ENCODE measurements at places on chromosomes 1 and 21. TPM values are rescaled to one million over a fixed set of nuclear protein-coding genes. Genes with fewer than 3 reads are reported as not detected.
A peak's percentile ranks its signal among the peaks of the same experiment; 100 is the strongest.

SMG7 gene
- 22.4 TPM for total RNA-seq

KRTAP12-1 gene
- total RNA-seq = not detected

GUCA2B gene
- not detected for total RNA-seq

CELA2B gene
- total RNA-seq = 1,481 TPM

VAV3 gene
- total RNA-seq = 21.4 TPM

GRCh38 chr21:25370311-25370744 is 237.0 kb downstream of the MRPL39 start:
- H3K4me1 ChIP-seq = peaks cover 11% of the 10 kb centered on the region
- no peaks in the 10 kb centered on the region for H3K27me3 ChIP-seq
- peak overlapping the region; percentile 43 for H3K27ac ChIP-seq
- no peaks in the 10 kb centered on the region for H3K36me3 ChIP-seq
- DNase-seq = peak; percentile 56
- H3K4me3 ChIP-seq = no peak overlapping the region

DNA sequence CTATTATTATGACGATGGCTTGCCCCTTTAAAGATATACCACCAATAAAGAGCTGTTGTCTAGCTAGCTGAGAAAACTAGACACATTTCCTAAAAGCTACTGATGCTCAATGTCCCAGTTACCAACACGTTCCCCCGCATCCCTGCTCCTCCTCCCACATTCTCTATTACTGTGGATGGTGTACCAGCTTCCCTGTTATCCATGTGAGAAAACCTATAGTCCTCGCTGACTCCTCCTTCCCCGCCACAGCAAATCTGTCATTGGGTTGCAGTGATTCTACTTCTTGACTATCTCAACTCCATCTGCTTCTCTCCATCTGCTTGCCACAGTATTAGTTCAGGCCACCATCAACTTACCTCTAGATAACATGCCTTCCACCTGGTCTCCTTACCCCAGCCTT is 337.5 kb downstream of the KCNH1 start:
- H3K4me1 ChIP-seq = no peaks in the 10 kb centered on the region
- H3K4me3 ChIP-seq = no peak overlapping the region
- no peak for DNase-seq

GRCh38 chr1:113617438-113618141 is 141.7 kb downstream of the PHTF1 start:
- H3K27me3 ChIP-seq = no peaks in the 10 kb centered on the region
- peaks cover 11% of the 10 kb centered on the region for H3K4me1 ChIP-seq
- H3K36me3 ChIP-seq = no peaks in the 10 kb centered on the region
- no peak overlapping the region for H3K27ac ChIP-seq

DNA sequence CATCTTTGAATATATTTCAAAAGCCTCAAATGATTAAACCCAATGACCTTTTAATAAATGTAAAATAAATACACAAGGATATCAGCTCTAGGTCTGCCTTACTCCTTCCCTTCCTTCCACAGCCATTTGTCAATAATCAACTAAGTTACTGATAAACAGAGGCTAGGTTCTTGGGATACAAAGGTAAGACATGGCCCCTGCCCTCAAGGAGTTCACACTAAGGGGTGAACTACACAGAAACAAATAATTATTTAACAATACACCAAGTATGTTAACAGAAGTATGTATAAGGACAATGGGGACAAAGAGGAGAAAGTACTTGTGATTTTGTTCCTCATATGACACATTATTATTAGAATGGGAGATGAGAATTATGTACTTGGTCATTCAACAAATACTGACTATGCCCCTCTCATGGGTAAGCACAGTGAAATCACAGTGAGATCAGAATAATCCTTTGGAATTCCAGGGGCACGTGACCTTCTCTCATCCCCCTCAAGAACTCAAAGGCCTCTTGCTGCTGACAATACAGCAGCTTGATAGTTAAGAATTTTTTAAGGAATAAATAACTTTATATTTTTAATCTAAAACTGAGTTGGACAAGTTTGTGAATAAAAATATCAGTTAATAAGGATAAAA is 40.2 kb downstream of the ATP1B1 start:
- H3K36me3 ChIP-seq = no peaks in the 10 kb centered on the region
- H3K4me1 ChIP-seq = peaks cover 47% of the 10 kb centered on the region
- no peak overlapping the region for H3K4me3 ChIP-seq
- DNase-seq = no peak
- no peak overlapping the region for H3K27ac ChIP-seq

DNA sequence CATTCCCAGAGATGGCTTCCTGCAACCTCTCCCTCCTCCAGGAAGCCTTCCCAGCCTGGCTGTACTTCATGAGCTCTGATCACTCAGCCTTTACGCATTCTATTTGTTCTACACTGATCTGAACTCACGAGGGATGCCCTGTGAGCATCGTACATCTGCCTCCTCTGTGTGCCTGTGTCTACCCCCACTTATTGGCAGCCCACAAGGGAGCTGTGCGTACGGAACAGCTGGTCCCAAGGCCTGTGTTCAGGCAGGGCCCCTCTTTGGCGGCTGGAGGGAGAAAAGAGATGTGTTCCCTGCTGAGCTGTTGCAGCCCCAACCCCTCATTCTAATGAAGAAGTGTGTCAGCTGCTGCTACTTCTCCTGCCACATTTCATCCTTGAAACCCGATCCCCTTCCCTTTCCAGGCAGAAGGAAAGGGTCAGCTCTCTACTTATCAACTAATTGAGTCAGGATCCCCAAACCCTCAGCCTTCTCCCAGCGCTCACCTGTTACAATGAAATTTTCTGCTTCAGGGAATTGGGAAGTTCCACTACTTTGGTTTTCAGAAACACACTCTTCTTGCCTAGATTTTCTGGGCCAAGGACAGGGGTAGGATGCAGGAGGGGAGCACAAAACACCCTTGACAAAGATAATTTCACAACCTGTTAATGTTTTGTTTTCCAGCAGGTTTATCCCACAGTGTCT is 3.2 kb downstream of the INKA2 start:
- H3K27ac ChIP-seq = no peak overlapping the region
- no peaks in the 10 kb centered on the region for H3K27me3 ChIP-seq
- H3K36me3 ChIP-seq = no peaks in the 10 kb centered on the region
- no peak for DNase-seq
- H3K4me3 ChIP-seq = no peak overlapping the region
- H3K4me1 ChIP-seq = peaks cover 31% of the 10 kb centered on the region

DNA sequence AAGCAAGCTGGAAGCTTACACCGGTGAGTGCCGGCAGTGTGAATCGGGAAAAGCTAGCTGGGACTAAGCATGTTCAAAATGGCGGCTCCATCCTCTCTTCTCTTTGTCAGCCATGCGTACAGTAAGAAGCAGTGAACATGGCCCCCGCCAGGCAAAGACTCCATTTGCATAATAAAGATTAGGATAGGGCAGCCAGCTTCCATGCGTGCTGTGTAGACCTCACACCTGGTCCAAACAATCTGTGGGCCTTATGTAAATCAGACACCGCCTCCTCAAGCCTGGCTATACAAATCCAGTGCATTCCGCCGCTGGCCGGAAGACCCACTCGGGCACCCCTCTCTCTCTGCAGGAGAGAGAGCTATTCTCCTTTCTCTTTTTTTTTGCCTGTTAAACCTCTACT is 150.3 kb downstream of the TIAM1 start:
- peaks cover 7% of the 10 kb centered on the region for H3K4me1 ChIP-seq
- no peak overlapping the region for H3K4me3 ChIP-seq
- H3K27me3 ChIP-seq = no peaks in the 10 kb centered on the region
- no peak for DNase-seq

DNA sequence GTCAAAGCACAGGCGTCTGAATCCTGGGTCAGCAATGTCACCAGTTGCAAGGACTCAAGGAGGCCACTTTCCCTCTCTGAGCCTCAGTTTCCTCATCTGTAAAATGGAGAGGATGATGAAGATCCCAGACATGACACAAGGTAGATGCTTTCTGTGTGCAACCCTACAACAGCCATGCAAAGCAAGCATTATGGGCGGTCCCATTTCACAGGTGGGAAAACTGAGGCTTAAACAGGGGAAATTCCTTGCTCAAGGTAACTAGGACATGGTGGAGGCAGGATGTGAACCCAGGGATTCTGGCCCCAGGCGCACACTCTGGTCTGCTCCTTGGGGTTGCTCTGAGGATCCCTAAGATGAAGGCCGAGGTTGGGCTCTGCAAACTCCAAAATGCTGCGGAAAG is 311.0 kb downstream of the PTPRU start:
- no peaks in the 10 kb centered on the region for H3K36me3 ChIP-seq
- no peak overlapping the region for H3K27ac ChIP-seq
- no peaks in the 10 kb centered on the region for H3K27me3 ChIP-seq
- DNase-seq = no peak
- H3K4me1 ChIP-seq = no peaks in the 10 kb centered on the region

- H3K27ac ChIP-seq = no peak overlapping the region
- H3K27me3 ChIP-seq = no peaks in the 10 kb centered on the region
- H3K4me3 ChIP-seq = no peak overlapping the region
- no peak for DNase-seq
Measured at GRCh38 chr1:88867743-88868521, 23.4 kb downstream of the GTF2B start.

DNA sequence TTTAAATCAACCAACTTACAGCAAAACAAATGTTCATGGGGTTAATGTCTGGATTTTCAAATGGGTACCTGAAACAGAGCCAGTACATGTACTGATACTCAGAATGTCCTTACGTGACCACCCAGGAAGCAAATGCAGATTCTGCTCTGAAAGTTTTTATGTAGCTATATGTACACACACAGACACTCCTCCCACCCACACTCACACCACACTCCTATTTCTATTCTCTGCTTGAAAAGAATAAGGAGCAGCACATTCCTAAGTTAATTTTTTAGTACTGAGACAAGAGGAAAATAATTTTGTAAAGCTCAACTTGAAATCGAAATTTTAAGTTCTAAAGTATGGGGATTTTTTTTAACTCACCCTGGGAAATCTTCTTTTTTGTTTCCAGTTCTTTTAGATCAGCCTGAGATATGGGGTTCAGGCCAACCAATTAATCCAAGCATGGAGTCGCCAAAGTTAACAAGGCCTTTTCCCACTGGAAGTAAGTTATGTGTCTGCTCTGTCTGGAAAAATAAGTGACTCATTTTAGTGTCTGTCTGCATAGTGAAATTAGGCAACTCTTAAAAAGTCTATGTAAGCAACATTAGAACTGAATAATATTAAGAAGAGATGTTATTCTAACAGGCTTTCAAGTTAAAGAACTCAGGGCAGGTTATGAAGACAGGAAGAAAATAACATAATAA is 75.5 kb upstream of the DYNLT5 start:
- H3K27me3 ChIP-seq = no peaks in the 10 kb centered on the region
- no peaks in the 10 kb centered on the region for H3K36me3 ChIP-seq
- H3K4me3 ChIP-seq = no peak overlapping the region
- no peak for DNase-seq
- no peak overlapping the region for H3K27ac ChIP-seq
- H3K4me1 ChIP-seq = no peaks in the 10 kb centered on the region

- no peak overlapping the region for H3K27ac ChIP-seq
- H3K4me3 ChIP-seq = no peak overlapping the region
- H3K36me3 ChIP-seq = no peaks in the 10 kb centered on the region
- no peaks in the 10 kb centered on the region for H3K4me1 ChIP-seq
Measured at GRCh38 chr1:53495633-53496345, 36.6 kb downstream of the DMRTB1 start.

DNA sequence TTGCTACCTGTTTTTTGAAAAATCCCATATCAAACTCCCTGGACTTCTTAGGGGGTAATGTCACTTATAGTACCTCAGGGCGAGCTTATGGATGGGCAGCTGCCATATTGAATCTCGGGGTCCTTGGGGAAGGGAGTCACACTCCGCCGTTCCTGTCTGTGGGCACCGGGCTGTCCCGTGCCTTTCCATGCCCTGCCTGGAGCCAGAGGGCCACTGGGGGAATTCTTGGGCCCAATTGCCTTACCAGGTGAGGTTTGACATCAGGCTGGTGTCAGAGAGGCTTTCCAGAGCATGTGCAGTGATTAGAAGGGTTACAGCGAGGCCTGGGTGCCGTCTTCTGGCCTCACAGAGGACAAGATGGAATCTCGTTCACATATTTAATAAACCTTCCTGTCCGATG is 28.8 kb downstream of the QSOX1 start:
- no peaks in the 10 kb centered on the region for H3K4me1 ChIP-seq
- H3K27me3 ChIP-seq = no peaks in the 10 kb centered on the region
- no peaks in the 10 kb centered on the region for H3K36me3 ChIP-seq

DNA sequence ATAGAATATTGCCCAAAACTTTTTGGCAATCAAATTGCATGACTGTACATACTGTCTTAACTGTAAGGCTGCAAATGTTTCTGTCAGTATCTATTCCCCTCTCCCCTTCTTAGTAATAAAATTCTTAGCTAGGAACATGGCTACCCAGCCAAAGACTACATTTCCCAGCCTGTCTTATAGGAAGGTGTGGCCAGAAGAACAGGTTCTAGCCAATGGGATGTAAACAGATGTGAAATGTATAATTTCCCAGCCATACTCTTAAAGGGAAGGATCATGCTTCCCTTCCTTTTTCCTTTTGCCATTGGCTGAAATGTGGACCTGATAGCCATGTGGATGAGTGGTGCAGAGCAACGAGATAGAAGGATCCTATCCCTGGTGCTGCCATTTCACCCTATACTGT is 7.0 kb upstream of the HIVEP3 start:
- no peak for DNase-seq
- H3K36me3 ChIP-seq = no peaks in the 10 kb centered on the region
- H3K4me1 ChIP-seq = peaks cover 11% of the 10 kb centered on the region
- no peak overlapping the region for H3K27ac ChIP-seq
- no peaks in the 10 kb centered on the region for H3K27me3 ChIP-seq

GRCh38 chr1:42155362-42155761 is 2.2 kb downstream of the GUCA2B start:
- no peaks in the 10 kb centered on the region for H3K36me3 ChIP-seq
- no peak overlapping the region for H3K4me3 ChIP-seq
- DNase-seq = no peak
